ENCODE measurements at places on chromosomes 7 and 10.

GRCh38 chr10:6275022-6275997 lies 72.6 kb downstream of the PFKFB3 start:
- DNase-seq, result peak; percentile 94

DNA sequence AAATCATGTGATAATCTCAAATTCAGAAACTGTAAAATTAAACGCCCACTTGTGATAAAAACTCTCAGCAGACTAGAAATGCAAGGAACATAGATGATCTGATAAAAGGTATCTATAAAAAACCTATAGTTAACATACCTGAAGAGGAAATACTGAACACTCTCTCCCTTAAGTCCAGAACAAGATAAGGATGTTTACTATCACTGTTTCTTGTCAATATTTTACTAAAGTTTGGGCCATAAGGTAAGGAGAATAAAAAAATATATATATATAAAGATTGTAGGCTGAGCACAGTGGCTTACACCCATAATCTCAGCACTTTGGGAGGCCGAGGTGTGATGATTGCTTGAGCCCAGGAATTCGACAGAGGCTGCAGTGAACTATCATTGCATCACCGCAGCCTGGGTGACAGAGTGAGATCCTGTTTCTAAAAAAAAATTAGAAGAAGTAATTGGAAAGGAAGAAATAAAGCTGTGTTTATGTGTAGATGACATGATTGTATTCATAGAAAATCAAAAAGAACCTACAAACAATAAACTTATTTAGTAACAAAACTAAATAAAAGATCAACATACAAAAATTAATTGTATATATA lies 28.4 kb downstream of the MPLKIP start:
- no peak for DNase-seq

GRCh38 chr7:50978633-50979215 lies 196.0 kb upstream of the GRB10 start:
- no peak for DNase-seq

DNA sequence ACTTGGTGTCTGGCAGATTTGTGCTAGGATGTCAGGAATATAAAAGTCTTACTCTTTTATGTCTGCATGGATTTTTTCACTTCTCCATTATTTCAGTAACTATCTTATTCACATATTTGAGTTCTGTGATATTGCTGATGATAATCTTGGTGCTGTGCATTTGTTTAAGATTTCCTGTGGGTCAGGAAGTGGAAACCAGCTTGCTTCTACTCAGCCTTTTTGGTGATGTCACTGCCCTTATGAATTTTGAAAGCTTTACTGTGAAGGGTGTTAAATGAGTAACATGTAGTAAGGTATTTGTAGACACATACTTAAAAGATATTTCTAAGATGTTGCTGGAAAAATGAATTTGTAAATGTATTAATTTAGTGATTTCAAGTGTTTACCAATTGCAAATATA lies 69.5 kb upstream of the VOPP1 start:
- no peak for DNase-seq

DNA sequence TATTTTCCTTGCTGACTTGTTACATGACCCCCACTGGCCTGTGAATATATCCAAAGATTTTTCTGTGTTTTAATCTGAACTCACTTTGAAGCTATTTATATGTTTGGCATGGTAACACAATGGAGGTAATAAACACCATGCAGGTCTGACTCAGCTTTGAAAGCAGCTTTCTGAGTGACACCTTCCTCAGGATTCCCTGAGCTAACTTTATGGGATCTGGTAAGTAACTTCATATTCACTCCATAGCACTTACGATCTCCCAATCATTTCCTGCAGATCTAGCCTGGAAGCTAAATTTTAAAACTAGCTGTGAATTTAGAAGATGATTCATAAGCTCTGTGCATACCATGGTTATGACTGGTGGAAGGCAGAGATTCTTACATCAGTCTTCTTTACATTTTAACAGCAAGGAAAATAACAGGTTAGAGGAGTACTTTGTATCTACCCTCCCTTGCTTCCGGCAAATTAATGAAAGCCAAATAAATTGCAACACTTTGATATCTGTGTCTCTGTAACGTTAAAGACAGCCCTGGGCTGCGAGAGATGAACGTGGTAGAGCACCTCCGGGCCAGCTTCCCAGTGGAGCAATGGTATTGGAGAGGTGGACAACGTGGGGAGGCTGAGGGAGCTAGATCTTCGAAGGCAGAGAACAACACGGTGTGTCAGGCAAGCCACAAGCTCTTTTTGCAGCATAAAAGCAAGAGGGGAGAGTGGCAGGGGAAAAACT lies 170.2 kb upstream of the KLF14 start:
- no peak for DNase-seq

GRCh38 chr10:62689712-62690111 lies 114.8 kb upstream of the ADO start:
- no peak for DNase-seq

DNA sequence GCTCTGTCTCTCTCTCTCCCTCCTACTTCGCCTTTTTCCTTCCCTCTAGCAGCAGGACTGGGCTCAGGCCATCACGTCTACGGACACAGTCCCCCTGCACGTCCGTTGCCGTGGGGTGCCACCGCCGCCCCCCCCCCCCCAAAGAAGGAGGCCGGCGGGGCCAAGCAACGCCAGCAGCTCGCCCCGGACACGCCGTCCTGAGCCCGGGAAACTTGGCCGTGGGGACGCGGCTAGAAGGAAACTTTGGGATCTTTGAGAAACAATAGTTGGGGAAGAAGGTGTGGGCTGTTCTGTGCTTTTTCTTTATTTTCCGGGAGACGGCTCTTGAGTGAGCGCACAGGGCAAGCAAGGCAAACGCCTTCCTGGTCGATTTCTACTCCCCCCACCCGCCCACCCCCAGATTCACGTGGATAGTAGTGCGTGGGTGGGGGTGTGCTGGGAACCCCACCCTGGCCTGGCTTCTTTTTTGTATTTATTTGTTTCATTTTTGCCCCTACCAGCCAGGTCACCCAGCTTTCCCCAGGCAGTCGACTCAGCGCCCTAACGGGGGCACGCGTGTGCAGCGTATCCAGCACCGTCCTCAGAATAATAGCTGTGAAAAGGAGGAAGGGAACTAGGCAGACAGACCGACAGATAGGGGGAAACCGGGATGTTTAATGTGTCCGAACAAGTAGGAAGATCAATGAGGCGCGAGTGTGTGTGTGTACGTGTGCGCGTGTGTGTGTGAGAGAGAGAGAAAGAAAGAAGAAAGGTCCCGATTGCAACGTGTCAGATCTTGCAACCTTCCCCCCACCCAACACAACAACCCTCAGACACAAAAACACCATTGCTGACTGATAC lies 1.4 kb downstream of the MXI1 start:
- no peak for DNase-seq

GRCh38 chr10:114631090-114631665 lies 26.9 kb downstream of the ABLIM1 start:
- no peak for DNase-seq

GRCh38 chr10:21069929-21070700 lies 173.0 kb upstream of the NEBL start:
- DNase-seq, result no peak

DNA sequence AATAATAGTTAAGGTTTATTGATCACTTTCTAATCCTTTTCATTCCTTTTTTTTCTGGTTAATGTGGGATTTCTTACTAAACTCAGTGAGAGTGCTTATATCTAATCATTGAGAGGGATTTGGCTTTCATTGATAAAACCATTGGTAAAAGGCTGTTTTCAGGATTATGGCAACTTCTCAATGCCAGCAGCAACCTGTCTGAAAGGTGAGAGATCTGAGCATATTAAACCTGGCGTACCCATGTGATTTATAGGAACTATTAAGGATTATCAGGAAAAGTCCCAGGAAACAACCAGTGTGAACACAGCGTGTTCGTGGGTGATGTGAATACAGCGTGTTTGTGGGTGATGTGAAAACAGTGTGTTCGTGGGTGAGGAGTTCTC lies 65.9 kb downstream of the PDIA4 start:
- no peak for DNase-seq

DNA sequence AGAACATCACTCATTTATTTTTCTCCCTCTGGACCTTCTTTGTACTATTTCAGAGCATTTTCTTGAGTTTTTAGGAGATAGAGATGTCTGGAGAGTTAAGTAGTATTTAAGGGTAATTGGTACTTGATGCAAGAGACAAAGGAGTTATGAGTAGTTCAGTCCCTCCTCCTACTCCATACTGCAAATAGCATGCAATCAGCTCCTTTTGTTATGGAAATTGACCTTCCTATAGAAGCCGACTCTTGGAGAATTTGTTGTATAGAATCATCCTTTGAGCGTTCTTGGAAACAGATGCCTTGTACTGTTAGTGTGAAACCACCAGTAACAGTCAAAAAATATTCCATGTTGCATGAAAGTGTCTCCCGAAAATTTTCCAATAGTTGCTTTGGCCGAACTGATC lies 428.2 kb upstream of the GALNT17 start:
- no peak for DNase-seq

GRCh38 chr10:15225511-15225910 lies 57.0 kb upstream of the NMT2 start:
- DNase-seq, result no peak

GRCh38 chr7:47938574-47939165 lies 9.6 kb downstream of the PKD1L1 start:
- DNase-seq, result no peak

DNA sequence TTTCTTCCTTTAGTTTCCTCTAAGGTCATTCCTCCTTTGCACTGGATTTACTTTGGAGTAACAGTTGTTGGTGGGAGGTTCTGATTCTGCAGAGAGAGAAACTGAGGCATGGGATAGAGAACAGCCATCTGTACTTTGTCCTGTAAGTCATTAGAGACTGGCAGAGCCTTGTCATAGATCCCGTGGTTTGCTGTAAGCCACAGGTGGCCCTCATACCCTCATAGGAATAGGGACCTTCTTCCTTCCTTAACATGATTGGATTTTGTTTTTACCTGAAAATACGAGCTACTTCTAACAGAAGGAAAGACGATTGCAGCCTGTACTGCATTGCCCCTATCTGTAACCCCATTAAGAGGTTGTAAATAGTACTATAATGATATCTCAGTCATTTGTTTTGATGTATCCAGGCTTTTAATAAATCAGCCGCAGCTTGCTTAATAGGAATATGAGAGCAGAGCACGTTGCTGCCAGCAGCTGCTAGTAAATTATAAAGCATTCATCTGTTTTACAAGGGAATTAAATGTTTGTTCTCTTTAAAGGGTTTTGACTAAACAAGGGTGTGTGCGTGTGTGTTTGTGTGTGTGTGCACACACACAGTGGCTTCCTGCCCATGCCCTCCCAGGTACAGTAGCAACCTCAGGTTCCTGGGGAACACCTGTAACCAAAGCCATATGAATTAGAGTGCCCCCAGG lies 249.8 kb downstream of the AUTS2 start:
- no peak for DNase-seq

DNA sequence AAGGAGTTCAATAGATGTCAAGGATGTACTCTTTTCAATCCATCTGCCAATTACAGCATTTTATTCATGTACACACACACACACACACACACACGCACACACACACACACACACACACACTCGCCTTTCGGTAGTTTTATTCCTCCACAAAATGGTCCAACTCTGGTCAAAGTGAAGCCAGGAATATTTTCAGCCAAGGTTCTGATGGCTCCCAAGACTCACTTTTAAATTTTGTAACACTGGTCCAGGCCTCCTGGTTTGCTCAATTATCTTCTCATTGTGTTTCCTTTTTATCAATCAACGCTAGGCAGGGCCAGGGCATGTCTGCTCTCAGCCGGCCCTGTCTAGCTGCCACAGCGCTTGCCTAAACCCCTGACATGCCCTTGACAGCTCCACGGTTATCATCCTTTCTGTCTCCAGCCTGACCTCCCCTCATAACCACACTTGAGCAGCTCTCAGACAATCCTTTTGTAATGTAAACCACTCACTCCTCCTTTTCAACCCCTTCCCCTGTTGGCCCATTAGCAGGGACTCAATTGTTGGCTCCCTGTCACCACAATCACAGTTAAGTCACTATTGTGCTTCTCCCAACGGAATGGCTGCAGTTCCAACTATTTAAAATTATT lies 115.1 kb downstream of the ICA1 start:
- DNase-seq, result no peak

DNA sequence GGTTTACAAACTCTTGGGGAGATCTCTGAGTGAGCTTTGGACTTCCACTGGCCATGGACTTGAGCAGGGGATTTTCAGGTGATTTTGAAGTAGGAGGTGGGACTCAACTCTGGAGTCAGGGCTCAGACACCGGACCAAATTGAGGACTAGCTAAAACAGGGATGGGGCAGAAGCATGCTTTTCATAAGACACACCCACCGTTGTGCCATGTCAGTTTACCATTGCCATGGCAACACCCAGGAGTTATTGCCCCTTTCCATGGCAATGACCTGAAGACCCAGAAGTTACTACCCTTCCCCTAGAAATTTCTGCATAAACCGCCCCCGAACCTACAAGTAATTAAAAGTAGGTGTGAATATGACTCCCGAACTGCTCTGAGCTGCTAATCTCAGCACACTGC lies 320.7 kb downstream of the GRID1 start:
- DNase-seq, result no peak

GRCh38 chr10:78775891-78776290 lies 292.9 kb upstream of the ZMIZ1 start:
- no peak for DNase-seq

GRCh38 chr10:79034271-79034876 lies 34.4 kb upstream of the ZMIZ1 start:
- DNase-seq, result no peak

GRCh38 chr10:116665541-116666125 lies 44.9 kb downstream of the PNLIPRP2 start:
- no peak for DNase-seq

GRCh38 chr7:150937848-150938561 lies 40.1 kb downstream of the KCNH2 start:
- no peak for DNase-seq

- DNase-seq, result no peak
Measured at GRCh38 chr7:48971173-48971572, 46.8 kb downstream of the CDC14C start.

DNA sequence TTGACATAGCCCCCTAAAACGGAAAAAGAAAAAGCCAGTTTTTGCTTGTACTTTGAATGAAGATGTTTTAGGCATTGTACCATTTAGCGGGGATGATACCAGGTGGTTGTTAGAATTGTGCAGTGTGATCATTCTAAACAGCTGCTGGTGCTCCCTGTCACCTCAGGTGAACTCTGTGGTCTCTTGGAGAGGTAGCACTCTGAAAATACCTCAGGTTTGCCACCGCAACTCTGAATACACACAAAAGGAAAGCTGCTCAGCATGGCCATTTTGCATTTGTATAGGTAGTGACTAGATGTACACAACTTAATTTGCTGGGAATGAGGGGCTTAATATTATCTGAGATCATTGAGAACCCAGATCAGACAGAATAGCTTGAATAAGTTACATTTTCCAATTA lies 52.6 kb downstream of the PLEKHA8 start:
- no peak for DNase-seq

DNA sequence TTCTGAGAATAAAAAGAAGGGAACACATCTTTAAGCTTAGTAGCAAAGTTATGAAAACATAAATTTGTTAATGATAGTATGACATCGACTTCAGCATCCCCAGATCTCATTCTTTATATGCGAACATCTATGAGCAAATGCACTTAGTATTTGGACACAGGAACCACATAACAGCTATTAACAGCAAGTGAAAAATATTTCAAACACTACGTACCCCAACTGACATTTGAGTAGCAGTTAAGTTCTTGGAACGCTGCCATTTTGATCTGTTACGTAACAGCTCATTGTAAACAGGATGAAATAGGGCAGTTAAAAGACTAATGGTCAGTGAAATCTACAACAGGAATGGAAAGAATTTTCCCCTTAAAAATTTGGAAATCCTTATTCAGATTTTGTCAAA lies 428.9 kb downstream of the TNS3 start:
- DNase-seq, result no peak

Measured in T-helper 2 cell treated with Interferon-gamma antibody and Interleukin-4, amounts not matched to agents 5 μg/mL and 100 μg/mL, for 36 hours (primary cell).